ENCODE measurements at places on chromosomes 3 and 15.

DNA sequence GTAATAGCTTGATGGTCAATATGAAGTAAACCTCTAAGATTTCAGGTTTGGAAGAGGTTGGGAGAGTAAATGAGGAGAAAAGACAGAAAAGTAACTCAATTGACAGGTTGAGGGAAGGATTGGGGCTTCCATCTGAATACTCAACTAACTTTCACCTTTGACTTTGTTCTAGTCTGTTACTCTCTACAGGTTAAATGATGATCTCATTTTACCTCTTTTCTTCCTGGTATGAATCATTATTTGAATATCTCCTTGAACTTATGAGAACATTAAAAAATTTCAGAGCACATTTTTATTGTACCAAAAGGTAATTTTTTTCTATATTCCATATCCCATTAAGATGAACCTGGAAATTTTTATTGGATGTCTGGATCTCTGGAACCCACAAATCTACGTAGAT, 87.9 kb upstream of the KCNH8 start:
- DNase-seq, result no peak

DNA sequence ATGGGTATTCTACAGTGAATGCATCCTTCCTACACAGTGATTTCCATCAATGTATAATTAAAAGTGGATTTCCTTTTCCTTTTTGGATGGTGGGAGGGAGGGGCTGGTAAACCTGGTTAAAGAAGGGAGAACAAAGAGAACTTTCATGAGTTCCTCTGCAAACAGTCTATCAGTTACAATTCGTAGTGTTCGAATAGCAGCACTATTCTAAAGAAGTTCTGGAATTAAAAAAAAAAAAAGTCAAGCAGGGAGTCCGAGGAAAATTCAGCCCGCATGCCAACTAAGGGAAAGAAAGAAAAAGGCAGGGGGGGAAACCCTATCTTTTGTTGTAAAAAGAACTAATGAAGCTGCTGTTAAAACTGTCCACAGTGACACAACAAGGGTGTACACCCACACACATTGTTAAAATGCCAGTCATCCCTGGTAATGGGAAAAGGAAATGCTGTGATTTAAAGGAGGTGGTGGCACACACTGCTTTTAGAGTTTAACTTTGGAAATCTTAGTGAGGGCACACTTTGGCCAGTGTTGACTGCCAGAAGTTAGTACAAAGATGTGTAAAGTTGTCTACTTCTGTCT, 521.2 kb downstream of the ZIC1 start:
- DNase-seq, result peak; percentile 57

DNA sequence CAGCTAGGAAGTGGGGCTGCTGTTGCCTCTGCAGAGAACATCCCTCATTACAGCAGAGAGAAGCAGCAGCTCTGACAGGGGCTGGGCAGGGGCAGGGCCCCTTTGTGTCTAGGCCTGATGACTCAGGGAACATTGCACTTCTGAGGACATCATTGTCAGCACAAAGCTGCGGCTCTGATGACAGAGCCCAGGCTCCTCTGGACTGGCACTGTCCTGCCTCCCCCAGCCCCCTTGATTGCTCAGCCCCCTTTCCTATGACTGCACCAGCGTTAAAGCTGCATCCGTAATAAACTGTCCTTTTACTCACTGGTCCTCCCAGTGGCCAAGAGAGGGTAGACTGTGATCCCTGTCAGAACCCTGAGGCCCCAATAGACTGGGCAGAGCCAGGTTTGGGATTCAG, 18.3 kb downstream of the TRH start:
- no peak for DNase-seq

- DNase-seq, result no peak
Observed at GRCh38 chr3:71080517-71081083, 502.9 kb downstream of the FOXP1 start.

GRCh38 chr3:42123012-42123581, 31.9 kb downstream of the TRAK1 start:
- peak; percentile 35 for DNase-seq

DNA sequence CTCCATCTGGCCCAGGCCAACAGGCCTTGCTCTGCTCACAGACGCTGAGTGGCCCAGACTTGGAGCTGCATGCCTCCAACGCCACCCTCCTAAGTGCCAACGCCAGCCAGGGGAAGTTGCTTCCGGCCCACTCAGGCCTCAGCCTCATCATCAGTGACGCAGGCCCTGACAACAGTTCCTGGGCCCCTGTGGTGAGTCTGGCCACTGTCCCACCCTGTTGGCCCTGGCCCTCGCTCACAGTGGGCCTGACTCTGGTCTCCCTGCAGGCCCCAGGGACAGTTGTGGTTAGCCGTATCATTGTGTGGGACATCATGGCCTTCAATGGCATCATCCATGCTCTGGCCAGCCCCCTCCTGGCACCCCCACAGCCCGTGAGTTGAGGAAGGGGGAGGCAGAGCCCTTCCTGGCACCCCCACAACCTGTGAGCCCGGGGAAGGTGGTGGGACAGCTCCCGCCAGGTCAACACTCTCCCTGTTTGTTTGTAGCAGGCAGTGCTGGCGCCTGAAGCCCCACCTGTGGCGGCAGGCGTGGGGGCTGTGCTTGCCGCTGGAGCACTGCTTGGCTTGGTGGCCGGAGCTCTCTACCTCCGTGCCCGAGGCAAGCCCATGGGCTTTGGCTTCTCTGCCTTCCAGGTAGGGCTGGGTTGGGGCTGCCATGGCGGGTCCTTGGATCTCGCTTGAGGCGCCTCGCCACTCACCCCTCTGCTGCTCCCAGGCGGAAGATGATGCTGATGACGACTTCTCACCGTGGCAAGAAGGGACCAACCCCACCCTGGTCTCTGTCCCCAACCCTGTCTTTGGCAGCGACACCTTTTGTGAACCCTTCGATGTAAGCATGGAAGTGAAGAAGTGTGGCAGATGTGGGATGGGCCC, 10.0 kb downstream of the NT5DC2 start:
- DNase-seq, result no peak

GRCh38 chr3:117285737-117286136, 576.2 kb downstream of the TUSC7 start:
- DNase-seq, result no peak

DNA sequence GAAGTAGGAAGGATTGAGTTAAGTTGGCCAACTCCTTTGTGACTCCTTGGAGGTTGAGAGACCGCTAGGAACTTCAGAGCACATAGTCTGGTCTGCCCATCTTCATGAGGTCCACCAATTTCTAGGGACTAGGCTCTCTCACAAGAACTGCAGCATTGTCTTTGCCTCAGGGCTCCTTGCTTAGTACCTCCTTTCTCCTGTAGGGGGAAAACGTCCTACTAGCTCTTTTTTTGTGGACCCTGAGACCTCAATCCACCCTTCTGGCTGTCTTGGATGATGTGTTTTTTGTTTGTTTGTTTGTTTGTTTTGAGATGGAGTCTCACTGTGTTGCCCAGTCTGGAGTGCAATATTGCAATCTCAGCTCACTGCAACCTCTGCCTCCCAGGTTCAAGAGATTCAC, 21.6 kb downstream of the REC114 start:
- no peak for DNase-seq

- DNase-seq, result peak; percentile 11
Observed at GRCh38 chr3:159277814-159278213, 476.0 kb downstream of the MFSD1 start.

DNA sequence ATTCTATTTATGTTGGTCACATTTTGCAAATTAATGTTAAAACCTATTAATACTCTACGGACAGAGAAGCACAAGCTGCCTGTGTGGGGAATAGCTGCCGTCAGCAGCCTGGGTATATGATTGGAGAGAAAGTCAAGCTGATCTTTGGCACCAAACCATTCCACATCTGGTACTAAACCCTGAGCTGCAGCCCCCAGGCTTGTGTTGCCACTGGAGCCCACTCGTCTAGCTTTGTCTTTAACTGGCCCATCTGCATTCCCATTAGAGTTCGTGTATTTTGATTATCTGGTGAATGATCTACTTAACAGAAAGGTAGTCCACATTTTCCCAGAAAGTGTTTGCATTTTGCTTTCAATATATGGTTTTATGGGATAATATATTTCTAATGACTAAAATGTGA, 5.4 kb downstream of the NDUFB4 start:
- DNase-seq, result no peak

DNA sequence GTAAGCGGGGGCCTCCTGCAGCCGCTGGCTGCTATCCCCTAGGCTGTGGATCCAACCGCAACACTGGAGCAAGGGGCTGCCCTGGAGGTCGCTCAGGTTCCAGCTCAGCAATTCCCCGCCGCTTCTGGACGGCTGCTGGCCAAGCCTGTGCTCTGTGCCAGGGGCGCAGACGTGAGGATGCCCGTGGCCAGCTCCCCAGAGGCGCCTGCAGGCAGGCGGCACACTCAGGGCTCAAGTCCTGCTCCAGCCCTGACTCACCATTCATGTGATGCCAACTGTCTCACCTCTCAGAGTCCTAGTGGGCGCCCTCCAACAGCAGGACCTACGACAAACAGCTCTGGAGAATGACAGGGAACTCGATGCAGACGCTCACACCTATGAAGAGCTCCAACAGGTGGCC, 31.6 kb downstream of the KLHL25 start:
- DNase-seq, result no peak

DNA sequence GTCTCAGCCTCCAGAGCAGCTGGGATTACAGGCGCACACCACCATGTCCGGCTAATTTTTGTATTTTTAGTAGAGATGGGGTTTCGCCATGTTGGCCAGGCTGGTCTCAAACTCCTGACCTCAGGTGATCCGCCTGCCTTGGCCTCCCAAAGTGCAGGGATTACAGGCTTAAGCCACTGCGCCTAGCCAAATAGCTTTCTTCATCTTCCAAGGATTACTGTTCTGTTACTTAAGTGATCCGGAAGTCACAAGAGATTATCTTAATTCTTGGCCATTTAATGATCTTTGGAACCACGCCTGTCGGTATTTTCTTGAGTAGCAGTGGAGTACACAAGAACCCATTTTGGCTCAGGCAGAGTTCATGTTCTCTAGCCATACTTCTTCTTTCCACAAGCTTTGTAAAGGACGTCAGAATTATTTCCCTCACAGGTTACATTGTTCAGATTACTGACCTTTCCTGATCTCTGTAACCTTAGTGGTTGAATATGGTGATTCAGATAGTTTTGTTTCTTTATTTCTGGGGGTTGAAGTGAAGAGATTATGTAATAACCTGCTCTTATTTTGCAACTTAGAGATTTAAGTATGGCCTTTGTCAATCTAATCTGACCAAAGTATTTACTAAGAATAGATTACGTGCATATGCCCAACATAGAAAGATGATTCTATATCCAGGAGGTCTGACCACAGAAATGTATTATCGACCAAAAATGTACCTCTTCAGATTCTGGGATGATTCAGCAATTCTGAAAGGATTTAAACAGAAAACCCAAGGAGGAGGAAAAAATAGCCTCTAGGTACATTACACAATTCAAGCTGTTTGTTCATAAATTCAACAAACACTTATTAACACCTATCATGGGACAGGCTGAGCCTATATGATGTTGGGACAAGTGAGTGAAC, 132.2 kb downstream of the GREM1 start:
- peak; percentile 99 for DNase-seq

- DNase-seq, result no peak
Observed at GRCh38 chr15:81174125-81174791, 22.4 kb upstream of the IL16 start.

DNA sequence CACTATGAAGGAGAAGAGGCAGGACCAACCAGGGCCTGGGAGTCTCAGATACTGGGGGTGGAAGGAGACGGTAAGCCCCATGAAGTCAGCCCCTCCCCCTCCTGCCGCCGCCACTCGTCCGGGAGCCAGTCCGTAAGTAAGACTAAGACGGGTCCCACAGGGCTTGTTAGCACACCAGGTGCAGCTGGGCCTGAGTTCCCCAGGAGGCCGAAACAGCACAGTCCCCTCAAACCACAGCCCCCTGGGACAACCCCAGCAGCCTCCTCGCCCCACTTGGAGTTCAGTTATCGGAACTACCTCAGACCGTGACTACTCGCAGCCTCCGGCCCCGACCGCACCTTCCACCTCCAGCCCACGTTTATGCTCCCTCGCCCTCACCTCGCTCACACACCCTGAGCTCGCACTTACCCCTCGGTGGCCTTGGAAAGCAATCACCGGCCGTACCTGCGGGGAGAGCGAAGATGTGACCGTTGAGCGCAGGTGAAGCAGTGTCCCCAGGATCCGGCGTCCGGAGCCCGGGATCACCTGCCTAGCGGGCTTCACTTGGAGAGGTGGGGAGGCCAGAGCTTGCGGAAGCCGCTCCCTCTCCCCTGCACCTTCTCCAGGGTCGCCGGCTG, 557 bp downstream of the ELL3 start:
- no peak for DNase-seq
